Fibroblast of the aortic adventitia (primary cell): ENCODE measurements at places on chromosomes 16 and 17. TPM values are rescaled to one million over a fixed set of nuclear protein-coding genes. Genes with fewer than 3 reads are reported as not detected.
A peak's percentile ranks its signal among the peaks of the same experiment; 100 is the strongest.

The TMEM88 gene
- 0.18 TPM in 1 of 2 replicates, not detected in the other for total RNA-seq

The OR1F1 gene
- not detected in 2 replicates for total RNA-seq

The PLD6 gene
- total RNA-seq, result 3.1 and 4.3 TPM in 2 replicates

The ADAMTS18 gene
- 0.08 and 0.27 TPM in 2 replicates for total RNA-seq

The PRDM7 gene
- total RNA-seq, result not detected in 2 replicates

The G6PC1 gene
- not detected in 2 replicates for total RNA-seq

The PRKAR1A gene
- total RNA-seq, result 267 and 308 TPM in 2 replicates

The SKAP1 gene
- total RNA-seq, result not detected in 2 replicates

The CCL2 gene
- total RNA-seq, result 11.1 and 109 TPM in 2 replicates

The MT1G gene
- total RNA-seq, result not detected in 2 replicates

The CDRT15L2 gene
- total RNA-seq, result not detected in 2 replicates

The DRC3 gene
- total RNA-seq, result 0.74 and 1.8 TPM in 2 replicates

- DNase-seq, result no peak
These were observed 28.0 kb upstream of the MRPS23 start for GRCh38 chr17:57877803-57878377.

GRCh38 chr16:66600477-66600876, 4.0 kb upstream of the CMTM3 start:
- no peak for DNase-seq

GRCh38 chr17:42518046-42518754, 17.8 kb upstream of the NAGLU start:
- peak; percentile 99 for DNase-seq

DNA sequence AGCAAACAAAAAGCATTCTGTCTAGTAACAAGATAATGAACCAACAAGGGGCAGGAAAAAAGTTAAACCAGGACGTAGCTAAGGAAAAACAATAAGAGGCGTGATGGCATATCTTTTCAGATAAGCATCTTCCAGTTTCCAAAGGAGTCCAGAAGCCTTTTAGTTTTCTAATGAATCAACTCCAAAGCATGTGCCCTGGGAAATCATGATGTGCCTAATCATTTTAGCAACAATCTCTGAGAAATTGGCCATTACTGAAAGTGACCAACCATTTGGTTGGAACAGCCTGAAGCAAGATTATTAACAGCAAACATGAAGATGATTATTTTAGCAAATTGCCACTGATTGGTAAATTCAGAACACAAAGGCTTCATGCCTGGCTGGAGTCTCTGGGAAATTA, 440.9 kb upstream of the MAF start:
- DNase-seq, result no peak

DNA sequence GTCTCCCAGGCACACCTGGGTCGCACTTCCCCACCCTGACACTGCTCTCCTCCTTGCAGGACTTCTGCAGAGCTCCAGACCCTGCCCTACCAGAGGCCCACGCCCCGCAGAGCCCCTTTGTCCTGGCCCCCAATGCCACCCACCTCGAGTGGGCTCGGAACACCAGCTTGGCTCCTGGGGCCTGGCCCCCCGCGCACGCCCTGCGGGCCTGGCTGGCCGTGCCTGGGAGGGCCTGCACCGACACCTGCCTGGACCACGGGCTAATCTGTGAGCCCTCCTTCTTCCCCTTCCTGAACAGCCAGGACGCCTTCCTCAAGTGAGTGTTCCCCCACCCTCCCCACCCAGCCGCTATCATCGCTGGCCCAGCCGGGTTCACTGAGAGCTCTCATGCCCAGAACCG, 79.6 kb downstream of the MGAT5B start:
- DNase-seq, result no peak

- DNase-seq, result no peak
These were observed 7.1 kb upstream of the SOX9 start for GRCh38 chr17:72113751-72114150.

- no peak for DNase-seq
These were observed 137.3 kb upstream of the CIBAR2 start for GRCh38 chr16:85249418-85250146.

DNA sequence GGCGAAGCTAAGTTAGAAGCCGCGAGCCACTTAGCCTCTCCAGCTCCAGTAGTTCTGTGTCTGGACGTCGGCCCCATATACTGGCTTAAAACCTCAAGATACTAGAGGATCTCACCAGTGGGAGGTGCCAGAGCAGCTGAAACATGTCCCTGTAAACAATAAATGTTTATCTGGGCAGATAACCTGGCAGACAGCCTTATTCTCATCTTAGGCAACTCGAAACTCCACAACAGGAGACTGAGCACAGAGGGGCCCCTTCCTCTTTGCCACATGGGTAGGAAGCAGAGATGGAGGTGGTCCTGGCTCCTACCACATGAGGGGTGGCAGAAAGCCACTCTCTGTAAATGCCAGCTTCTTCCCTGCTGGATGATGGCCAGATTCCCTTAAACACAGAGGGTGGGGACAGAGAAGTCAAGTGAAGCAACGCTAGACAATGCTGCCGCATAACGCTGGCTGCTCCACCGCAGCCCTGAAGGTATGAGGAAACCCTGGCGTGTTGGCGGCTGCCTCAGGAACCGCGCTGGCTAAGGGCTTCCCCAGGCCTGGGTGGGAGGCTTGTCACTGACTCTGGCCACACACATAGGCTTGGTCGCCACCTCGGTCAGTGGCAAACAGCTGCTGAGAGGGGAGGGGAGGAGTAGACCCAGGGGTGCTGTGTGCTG, 67.9 kb downstream of the HIC1 start:
- peak; percentile 92 for DNase-seq

DNA sequence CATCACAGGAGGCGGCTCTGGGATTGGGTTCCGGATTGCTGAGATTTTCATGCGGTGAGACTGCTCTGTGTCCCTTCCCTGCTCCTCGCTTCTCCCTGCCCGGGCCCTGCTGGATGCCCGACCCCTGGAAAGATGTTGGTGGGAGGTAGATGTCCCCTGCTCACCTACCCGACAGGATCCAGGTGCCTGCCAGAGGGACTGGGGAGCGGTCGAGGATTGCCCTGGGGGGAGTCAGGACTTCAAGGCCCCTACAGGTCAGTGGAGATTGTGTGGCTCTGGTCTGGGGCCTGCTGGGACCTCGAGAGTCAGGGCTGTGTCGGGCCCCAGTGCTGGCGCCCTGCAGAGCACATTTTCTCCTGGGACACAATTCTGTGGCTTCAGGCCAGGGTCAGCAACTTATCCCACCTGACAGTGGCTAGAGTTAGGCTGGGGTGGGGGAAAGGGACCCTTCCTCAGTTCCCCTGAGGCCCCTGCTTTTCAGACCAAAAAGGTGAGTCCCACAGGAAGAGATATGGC, 3.3 kb downstream of the DECR2 start:
- DNase-seq, result no peak

- no peak for DNase-seq
These were observed 2.2 kb upstream of the GSDMA start for GRCh38 chr17:39960524-39961041.

DNA sequence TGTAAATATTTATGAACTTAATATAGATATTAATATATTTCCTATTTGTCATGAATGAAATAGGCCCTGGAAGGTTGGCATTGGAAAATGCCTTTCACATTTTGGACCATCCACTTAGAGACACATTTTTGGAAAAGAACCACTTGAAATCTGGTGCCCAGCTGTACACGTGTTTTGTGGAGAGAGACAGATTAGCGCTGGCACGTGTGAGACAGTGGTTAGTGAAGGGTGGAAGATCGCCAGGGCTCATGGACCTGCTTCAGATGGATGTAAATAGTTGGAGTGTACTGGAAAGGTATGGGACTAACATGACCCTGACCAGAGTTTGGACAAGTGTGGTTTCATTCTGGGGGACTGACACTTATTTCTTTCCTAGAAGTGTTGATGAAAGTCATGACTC, 222.9 kb downstream of the PRKCA start:
- DNase-seq, result no peak

DNA sequence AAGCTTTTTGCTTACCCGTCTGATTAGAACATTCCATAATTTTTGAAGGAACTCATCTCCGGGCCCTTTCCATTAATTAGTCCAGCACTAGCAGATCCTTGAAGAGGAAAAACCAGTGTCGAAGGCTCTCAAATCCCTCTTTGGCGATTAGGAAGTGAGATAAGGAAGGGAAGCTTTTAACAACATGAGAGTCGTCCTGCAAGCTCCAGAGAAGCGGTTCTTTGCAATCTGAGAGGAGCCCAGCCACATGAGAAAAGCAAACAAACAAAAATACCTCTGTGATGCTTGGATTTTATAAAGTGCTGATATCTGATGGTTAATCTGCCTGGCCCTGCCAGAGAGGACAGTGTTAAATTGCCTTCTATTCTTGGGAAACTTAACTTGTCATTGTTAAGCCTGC, 339.8 kb upstream of the SALL1 start:
- no peak for DNase-seq

GRCh38 chr17:10295728-10296343, 77.0 kb downstream of the MYH13 start:
- peak; percentile 68 for DNase-seq

DNA sequence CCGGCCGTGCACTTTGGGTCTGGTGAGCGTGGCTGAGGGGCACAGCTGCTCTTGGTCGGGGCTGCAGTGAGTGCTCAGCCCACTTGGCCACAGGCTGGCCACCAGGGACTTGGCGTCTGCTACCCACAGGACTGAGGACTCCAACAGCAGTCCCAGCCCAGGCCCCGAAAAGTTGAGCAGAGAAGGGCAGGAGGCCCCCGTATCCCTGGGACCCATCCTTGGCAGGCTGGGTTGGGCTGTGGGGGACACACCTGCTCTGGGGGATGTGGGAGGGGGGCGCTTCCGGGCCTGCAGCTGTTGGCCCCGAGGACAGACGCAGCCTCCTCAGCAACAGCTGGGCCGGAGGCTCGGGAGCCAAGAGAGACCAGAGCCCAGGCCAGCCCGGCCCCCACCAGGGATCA, 19.4 kb upstream of the SSTR5 start:
- DNase-seq, result no peak

DNA sequence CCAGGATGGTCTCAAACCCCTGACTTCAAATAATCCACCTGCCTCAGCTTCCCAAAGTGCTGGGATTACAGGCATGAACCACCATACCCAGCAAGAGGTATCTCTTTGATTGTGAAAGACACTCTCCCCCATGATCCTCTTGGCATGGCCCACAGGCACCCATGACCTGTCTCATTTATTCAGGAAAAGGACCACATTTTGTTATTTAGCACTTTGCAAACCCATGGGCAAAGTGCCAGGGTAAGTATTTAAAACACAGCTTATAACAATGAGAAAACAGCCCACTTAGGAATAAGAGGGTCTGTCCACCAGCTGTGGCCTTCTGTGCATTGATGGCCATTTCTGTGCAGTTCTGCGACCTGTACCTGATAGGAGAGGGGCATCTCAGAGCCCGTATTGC, 12.8 kb upstream of the AKTIP start:
- no peak for DNase-seq

DNA sequence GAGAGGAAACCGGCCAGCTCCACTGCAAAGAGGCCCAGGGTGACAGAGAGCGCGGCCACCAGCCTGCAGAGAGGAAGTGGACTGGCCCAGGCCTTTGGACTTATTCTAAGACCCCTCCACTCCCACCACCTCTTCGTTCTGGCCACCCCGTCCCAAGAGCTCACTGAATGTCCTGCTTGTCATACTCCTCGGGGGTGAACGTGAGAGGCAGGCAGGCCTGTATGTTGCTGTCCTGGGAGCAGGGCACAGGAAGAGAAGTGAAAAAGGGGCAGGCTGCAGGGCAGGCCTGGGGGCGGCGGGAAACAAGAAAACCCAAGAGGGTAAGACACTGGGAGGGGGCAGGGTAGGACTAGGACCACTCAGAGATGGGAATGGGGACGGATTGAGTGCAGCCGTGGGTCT, 384 bp downstream of the TMEM107 start:
- no peak for DNase-seq

DNA sequence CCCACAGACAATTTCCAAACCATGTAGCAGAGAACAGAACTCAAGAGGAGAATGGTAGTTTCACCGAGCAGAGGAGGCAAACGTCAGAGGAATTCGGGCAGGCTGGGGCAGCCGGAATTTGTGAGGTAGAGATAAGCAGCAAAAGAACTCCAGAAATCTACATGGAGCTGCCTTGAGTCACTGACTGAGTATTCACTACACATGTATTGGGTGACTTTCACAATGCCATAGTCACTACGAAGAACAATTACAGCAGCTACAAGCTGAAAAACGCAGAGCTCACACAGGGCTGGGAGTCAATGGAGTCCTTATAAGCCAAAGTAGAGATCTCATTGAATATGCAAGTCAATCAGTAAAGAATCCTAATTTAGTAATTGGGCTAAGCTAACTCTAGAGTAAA, 13.4 kb downstream of the CMC2 start:
- DNase-seq, result peak; percentile 98

- peak; percentile 69 for DNase-seq
These were observed 18.3 kb downstream of the CDIPT start for GRCh38 chr16:29844575-29845331.

DNA sequence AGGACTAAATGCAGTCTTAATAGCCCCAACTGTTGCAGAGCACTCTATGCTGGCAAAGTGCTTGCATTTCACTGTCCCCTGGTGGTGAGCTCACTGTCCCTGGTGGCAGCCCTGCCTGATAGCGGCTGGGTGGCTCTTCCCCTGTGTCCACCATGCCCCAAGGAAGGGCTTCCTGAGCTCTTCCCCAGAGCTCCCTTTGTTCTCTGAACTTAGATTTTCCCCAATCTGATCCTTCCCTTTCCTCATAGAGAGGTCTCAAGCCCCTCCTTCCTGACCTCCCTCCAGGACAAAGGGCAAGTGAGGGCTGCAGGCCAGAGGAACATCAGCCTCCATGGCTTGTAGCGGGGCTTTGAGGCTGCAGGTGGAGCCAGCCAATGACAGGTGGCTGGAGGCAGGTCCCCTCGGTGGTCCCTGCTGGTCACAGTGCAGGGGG, 17.0 kb downstream of the BEAN1 start:
- DNase-seq, result no peak

DNA sequence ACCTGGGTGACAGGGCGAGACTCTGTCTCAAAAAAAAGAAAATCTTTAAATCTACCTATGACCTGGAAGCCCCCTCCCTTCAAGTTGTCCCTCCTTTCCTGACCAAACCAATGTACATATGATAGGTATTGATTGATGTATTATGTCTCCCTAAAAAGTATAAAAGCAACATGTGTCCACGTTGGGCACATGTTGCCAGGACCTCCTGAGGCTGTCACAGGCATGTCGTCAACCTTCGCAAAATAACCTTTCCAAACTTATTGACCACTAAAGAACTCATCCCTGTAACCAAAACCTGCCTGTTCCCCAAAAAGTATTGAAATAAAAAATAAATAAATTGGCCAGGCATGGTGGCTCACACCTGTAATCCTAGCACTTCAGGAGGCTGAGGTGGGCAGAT, 4.4 kb downstream of the OXLD1 start:
- no peak for DNase-seq

DNA sequence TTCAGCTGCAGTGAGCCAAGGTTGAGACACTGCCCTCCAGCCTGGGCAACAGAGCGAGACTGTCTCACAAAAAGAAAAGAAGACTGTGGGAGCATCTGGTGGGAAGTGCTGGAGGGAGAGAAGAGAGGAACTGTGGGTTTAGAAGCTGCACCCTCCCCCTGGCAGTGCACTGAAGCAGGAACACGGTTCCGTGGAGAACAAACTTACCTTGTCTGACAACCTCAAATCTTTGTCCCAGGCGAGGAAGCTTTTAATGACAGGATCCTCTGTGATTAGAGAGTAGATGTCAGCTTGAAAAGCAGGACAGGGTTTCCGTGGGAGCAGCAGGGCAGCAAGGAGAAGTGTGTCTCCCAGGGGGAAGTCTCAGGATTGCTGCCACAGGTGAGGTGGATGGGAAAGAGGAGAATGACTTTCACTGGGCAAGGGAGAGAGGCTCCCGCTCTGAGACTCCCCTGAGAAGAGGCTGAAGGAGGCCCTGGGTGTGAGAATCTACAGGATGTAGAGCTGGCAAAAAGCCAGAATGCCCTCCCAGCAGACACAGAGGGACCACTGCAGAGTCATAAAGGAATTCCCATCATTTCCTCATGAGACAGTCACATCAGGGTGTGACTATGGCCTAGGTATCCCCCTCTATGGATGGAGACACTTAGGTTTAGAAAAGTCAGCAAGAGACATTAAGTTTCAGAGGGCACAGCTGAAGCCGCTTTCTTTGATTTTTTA, 22.9 kb downstream of the PRR11 start:
- DNase-seq, result no peak
